Stimulated activated CD8-positive, alpha-beta memory T cell treated with anti-CD3 and anti-CD28 coated beads, Interleukin-4, amount 100 ng/mL, for 1 hour (primary cell): ENCODE measurements at places on chromosomes 5 and 9.

DNA sequence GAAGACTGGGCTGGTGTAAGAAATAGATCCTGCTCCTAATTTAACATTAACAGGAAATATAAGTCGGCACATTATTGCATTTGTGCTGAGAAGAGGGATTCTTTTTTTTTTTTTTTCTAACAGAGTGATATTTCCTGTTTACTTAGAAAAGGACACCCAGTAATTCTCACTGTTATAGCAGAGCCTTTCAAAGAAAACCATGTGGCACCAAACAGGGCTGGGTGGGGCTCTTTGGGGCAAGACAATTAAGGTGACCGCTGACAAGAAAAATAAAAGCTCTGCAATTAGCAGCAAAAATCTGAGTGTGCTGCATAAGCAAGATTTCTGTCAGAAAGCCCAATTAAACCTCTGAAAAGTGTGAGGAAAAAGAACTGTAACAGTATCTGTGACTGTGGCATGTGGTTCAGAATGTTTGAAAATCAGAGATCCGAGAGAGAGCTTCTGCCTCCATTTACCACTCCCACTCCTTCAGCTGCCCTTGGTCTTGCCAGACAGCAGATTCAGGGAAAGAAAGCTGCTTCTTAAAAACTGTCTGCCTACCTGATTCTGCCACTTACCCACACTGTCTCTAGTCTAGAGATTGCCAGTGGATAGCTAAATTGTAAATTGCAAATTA lies 77.1 kb upstream of the IQGAP2 start:
- DNase-seq, result no peak

DNA sequence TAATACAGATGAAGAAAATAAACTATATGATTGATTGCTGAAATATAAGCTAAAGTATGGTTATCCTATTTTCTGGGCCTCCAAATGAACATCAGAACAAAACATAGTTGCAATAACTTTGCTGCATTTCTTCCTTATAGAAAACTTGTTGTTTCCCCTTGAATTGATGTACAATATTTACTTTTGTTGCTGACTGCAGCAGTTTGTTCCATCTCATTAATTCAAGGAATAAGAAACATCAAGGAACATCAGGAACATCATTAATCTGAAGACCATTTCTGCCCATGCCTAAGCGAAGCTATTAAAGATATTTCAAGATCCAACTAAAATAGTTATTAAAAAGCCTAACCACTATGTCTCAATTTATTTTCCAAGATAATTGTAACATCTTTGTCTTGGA lies 363.6 kb upstream of the EDIL3 start:
- no peak for DNase-seq

GRCh38 chr5:178279026-178279722 lies 46.6 kb upstream of the PHYKPL start:
- DNase-seq, result no peak

- DNase-seq, result no peak
These were observed 555.6 kb downstream of the PRR16 start for GRCh38 chr5:121019734-121020133.
